Activated naive CD4-positive, alpha-beta T cell (primary cell): ENCODE measurements at places on chromosomes 3 and 15.

GRCh38 chr3:150945226-150946032, 27.1 kb downstream of the CLRN1 start:
- DNase-seq, result no peak

DNA sequence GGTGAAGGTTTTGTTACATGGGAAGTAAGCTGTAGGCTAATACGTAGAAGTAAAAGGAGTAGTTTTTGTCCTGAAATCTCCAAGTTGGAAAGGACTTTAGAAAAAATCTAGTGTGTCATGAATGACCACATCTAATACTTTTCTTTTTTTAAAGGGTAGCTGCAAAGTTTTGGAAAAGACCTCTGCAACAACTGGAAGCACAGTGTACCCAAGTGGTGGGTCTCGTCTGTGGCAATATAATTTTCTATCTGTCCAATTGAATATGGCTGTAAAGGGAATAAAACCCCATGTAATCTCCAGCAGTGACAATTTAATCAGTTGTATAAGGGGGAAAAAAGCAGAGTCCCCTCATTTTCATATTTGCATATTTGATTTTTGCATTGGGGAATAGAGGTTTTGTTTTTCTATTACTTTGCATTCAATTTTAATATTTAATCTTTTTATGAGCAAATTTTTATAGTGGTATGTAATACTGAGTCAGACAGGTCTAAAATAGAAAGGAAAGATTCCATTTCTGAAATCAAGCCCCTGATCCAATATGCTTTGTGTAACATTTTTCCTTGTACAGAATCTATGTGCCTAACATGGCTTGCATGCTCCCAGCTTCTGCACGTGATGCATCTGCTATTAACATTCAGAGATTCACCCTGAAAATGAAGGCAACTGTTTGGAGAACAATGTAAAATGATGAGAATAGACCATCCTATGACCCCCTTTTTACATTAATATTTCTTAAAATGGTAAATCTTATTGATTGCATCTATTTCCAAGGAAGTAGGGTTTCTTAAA, 531.4 kb downstream of the ZIC1 start:
- no peak for DNase-seq

GRCh38 chr15:37788330-37788729, 146.1 kb upstream of the TMCO5A start:
- no peak for DNase-seq

- no peak for DNase-seq
These were observed 231.7 kb downstream of the ARPP21 start for GRCh38 chr3:35871009-35871408.

- DNase-seq, result no peak
These were observed 48.1 kb downstream of the ADAM10 start for GRCh38 chr15:58701376-58701775.

DNA sequence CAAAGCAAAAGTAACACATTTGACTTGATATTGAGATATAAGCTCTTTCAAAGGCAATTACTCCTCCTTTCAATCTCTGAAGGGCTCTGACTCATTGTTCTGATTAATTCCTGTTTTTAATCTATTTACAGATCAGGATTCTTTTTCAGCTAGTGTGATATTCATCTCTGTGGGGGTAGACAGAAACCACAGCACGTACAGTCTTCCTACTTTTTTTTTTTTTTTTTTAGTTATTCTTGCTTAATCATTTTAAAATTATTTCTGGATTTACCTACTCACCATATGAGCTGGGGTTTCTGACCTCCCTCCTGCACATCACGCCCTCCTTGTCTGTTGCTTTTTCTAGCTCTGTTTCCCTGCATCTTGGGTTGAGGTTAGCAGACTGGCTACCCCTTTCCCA, 1.4 kb downstream of the CNTN3 start:
- DNase-seq, result no peak

DNA sequence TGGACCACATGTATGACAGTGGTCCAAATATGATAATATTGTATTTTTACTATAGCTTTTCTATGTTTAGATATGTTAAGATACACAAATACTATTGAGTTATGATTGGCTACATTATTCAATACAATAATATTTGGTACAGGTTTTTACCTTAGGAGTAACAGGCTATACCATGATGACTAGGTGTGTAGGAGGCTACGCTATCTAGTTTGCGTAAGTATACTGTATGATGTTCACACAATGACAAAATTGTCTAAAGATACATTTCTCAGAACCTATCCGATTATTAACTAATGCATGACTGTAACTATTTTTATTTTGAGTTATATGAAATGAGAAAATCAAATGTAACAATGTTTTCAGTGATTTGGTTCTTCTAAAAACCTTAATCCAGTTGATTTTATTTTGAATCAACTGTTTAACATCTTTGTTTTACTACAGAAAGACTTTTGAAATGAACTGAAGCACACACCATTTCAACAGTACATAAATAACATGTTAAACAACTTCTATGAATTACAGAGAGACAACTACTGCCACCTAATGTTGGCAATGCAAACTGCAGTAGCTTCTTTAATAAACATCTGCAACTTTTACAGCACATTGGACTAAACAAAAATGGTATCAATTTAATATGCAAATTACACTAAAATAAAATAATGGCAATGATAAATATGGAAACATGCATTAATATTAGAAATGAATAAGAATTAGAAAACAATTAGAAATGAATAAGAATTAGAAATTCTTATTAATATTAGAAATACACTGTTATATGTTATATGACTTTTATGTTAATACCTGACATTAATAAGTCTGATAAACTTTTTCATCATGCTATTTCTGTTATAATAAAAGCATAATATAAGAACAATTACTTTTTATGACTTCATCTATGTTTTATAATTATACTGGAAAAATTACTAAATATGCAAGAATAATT, 255.7 kb downstream of the MBNL1 start:
- no peak for DNase-seq

DNA sequence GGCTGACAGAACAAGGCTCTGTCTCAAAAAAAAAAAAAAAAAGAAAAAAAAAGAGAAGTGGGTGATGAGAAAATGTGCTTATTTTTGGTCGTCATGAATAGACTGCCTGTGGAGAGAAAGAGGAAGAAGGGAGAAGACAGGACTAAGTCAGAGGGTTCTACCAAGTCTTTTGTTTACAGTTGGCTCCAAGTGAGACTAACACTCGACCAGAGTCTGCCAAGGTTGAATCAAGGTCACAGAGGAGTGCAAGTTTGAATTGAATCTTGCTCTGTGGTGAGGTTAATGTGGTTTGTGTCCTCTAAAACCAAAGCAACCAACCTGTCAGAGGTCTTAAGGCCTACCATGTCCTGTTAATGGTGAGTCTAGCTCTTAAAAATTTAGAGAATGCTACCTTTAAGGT, 334.1 kb upstream of the GRM7 start:
- DNase-seq, result no peak

DNA sequence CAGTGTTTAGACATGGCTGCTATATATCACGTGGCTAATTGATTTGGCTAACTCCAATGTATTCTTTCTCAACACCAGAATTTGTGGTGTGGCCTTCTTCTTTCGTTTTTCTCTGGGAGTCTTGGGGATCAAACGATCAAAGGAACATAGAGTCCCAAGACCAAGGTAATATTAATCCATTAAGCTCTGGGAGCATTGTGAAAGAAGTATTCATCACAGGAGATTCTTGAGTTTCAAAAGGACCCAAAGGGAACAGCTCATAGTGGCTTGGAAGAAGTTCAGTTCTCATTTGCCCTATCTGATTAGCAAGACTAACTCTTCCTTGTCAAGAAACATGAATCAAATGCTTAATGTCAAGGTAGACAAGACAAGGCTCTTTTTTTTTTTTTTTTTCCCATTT, 32.9 kb upstream of the TICRR start:
- DNase-seq, result no peak

- no peak for DNase-seq
These were observed 2.9 kb downstream of the SHOX2 start for GRCh38 chr3:158103081-158103886.

- DNase-seq, result no peak
These were observed 75.7 kb upstream of the FBN1 start for GRCh38 chr15:48721061-48721810.

DNA sequence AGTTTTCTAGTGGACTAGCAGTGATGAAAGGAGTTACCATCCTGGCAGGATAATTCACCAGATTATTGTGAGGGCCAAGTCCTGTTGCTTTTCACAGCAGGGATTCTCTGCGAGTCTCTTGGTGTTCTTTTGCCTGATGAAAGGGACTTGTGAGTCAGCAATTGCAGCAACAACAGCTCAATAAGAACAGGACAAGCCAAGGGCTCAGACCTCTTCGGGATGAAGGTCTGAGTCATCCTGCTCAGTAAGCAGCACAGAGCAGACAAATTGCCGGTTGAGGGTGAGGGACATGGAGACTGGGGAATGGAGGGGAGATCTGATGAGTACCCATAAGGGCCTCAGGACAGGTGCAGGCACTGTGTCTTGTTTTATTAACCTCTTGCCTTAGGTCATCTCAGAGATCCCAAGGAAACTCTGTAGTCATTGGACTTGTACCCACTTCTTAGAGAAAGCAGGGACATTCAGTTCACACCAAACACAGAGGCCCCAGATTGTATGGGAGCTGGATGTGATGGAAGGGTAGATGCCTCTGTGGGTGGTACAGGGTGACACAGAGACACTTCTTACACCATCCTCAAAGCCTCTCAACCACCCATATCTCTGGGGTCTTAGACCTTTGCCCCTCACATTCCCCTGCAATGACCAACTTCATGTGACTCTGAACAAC, 173.8 kb upstream of the TLE3 start:
- DNase-seq, result no peak

DNA sequence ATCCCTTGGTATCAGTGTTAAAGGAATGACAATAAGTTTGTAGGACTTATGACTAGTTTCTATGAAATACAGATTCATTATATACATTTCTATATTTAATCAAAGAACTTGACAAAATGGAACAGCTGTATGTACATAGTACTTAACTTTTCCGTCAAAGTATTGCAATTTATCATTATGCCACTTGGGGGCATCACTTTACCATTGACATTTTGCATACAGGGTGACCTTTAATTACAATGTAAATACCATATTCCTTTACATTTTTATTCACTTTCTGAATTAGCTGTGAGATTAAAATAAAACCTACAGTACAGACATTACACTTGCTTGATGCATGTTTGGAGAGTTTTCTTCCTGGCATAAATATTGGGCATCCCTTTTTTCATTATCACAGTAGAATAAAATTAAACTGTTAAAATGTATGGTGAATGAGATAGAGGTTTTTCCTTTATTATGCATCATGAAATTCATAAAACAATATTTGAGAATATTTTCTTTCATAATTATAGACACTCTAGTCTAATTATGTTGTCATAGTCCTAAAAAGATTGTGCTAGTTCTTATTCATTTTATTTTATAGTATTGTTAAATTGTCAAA, 6.9 kb downstream of the NEK11 start:
- DNase-seq, result no peak

- DNase-seq, result no peak
These were observed 258.9 kb upstream of the CFAP20DC start for GRCh38 chr3:59308684-59309083.

- no peak for DNase-seq
These were observed 1.2 kb downstream of the GPR15 start for GRCh38 chr3:98532709-98533571.

- no peak for DNase-seq
These were observed 40.8 kb upstream of the ARPP19 start for GRCh38 chr15:52609593-52609992.

GRCh38 chr3:8455526-8456411, 45.9 kb upstream of the LMCD1 start:
- DNase-seq, result no peak

- DNase-seq, result no peak
These were observed 707.2 kb downstream of the NTRK3 start for GRCh38 chr15:87549296-87549695.

- no peak for DNase-seq
These were observed 9.3 kb downstream of the IRAK2 start for GRCh38 chr3:10173926-10174435.

DNA sequence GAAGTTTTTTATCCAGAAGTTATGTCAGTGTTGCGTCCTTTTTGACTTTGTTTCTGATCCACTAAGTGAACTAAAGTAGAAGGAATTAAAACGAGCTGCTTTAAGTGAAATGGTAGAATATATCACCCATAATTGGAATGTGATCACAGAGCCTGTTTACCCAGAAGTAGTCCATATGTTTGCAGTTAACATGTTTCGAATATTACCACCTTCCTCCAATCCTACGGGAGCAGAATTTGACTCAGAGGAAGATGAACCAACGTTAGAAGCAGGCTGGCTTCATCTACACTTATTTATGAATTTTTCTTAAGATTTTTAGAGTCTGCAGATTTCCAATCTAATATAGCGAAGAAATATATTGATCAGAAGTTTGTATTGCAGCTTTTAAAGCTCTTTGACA, 57.6 kb downstream of the DNAH1 start:
- DNase-seq, result no peak

- no peak for DNase-seq
These were observed 61.6 kb upstream of the GATA2 start for GRCh38 chr3:128554465-128555097.

DNA sequence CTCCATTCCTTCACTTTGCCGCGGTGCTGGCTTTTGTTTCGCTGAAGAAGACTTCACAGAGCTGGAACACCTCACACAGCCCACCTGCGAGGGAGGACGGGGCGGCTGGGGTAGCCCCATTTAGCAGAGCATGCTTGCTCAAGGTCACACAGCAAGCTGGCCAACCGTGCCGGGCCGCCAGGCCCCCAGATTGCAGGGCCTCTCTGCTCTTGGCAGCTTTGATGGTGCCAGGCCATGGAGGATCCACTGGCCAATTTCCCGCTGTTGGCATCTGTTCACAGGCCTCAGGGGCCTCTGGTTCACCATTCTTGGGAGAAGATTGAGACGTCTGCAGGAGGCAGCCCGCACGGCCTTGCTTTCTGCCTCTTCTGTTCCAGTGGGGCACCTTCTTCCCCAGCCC, 77.9 kb upstream of the LINGO1 start:
- DNase-seq, result no peak

DNA sequence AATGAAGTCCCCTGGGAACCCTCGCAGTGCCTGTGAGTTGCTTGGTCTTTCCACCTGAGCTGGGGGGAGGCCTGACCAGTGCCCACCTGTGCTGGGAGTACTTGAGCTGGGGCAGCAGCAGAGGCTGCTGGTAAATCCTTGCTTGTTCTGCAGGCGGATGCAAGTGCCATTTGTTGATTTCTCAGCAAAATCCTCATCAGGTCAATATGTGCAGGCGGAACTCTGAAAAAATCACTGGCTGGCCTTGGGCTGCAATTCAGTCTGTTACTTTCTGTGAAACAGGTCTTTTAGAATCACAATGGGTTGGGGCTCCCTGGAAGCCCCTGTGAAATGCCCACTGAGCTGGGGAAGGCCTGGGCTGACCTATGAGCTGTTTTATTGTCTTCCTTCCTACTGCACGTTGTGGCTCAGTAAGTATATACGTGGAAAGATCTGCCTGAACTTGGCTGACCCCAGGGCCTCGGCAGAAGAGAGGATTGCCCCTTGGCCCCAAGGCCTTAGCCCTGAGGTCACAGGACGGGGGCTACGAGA, 182.0 kb upstream of the RGMA start:
- no peak for DNase-seq

DNA sequence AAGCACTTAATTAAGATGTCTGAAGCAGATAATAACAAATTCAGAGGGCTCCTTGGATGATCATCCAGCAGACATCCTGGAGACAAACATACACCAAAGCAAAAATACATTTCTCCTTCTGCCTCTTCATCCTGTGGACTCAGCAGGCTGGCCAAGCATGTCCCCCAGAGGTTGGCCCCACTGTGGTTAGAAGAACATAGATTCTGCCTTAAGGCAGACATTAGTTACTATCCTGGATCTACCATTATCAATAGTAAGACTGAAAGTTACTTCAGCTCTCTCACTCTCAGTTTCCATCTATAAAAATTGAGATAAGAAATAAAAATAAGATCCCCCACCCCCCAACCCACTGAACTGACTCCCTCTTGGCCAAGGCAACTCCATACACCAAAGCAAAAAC, 28.6 kb upstream of the TGFBR2 start:
- no peak for DNase-seq
